ENCODE measurements at places on chromosomes 1 and 21.

DNA sequence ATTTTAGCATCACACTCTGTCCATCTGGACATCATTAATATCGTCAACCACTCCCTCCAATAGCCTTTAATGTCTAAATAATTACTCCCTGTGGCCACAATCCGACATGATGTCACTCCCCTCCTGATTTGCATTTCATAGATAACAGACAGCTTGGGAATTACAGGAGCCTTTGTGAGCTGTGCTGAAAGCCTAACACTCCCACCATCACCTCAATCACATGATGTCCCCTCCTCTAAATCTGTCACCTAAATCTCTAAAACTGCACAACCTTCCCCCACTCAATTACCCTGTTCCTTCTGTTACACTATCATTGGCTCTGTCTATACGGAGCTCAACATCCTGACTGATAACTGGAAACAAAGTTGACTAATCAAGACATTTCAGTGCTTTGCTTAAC lies 14.3 kb downstream of the NHLH2 start:
- DNase-seq: no peak

DNA sequence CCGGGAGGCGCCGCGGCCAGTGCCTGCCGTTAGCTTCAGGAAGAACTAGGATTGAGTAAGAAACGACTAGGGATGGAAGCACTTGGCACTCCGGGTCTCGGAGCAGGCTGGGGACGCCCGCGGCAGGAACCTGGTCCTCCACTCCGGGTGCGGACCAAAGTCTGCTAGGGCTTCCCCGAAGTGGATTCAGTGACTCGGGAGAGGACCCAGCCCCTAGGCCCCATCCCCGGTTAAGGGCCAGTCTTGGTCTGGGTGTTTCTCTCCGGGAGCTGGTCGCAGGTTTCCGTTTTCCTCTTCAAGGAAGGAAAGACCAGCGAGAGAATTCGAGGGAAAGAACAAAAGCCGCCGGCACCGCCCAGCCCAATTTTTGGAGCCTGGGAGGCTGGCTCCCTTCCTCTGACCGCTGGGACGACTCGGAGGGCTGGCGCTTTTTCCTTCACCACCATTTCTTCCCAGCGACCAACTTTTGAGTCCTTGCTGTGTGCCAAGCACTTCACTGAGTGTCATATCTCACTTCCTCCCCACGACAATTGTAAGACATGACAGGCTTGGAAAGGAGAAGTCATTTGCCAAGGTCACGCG lies 16.8 kb upstream of the STMN1 start:
- DNase-seq: no peak

DNA sequence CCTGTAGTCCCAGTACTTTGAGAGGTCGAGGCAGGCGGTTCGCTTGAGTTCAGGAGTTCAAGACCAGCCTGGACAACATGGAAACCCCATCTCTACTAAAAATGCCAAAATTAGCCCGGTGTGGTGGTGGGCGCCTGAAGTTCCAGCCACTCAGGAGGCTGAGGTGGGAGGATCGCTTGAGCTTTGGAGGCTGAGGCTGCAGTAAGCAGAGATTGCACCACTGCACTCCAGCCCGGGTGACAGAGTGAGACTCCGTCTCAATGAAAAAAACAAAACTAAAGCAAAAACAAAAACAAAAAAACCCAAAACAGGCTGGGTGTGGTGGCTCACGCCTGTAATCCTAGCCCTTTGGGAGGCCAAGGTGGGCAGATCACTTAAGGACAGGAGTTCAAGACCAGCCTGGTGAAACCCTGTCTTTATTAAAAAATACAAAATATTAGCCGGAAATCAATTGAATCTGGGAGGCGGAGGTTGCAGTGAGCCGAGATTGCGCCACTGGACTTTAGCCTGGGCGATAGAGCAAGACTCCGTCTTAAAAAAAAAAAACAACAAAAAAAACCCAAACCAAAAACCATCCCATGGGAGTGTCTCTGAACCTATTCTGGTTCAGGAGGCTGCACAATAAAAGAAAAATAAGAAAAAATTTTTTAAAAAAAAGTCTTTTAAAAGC lies 1.7 kb upstream of the CGN start:
- no peak for DNase-seq

DNA sequence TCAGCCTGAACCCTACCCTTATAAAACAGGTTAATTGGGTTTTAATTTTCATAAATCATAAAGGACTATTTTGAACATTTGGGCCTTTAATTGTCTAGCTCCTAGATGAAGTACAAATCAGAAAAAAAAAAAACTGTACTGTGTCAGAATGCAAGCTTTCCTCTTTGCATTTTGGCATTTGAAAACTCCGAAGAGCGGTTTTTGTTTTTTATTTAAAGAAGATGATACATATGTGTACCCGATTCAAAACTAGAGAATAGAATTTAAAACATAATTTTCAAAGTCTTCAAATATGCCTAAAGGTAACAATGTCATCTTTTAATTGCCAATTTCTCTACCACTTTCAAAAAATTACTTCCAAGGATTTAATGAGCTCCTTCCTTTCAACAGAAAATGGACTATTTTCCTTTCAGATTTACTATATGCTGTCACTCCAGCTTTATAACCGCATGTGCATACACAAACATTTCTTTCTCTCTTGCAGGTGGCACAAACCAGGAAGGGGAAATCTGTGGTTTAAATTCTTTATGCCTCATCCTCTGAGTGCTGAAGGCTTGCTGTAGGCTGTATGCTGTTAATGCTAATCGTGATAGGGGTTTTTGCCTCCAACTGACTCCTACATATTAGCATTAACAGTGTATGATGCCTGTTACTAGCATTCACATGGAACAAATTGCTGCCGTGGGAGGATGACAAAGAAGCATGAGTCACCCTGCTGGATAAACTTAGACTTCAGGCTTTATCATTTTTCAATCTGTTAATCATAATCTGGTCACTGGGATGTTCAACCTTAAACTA lies 33.7 kb downstream of the MRPL39 start:
- DNase-seq: peak; percentile 80

DNA sequence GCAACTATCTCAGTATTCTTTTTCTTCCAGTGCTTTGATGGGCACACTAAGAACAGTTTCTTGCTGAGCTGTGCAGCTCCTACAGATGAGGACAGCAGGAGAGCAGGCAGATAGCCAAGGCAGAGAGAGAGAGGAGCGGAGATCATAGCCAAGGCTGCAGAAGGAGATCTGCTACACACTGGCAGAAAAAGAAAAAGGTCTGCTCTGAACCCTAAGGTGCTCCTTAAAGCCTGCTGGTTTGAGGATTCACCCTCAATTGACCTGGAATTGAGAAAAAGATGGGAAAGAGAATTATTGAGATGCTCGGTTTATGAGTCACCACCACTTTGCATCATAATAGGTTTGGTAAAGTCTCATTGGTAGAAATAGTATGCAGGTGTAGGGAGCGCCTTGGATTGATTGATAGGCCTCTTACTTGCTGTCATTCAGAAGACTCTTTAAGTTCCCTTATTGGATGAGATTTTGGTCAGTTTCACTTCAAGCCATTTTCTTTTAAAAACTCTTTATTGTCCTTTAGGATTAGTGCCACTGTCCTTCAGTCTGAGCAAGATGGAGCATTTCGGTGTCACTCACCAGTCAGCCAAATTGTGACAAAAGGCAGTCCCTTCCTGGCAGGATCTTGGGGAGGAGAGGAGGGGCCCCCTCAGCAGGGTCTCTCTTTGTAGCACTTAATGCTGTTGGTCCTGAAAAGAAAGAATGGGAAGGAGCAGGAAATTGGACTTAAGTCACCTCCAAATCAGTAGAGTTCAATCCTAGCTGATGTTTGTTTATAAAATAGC lies 685.0 kb downstream of the ADGRL2 start:
- no peak for DNase-seq

GRCh38 chr1:209840611-209841010 lies 12.8 kb downstream of the UTP25 start:
- no peak for DNase-seq

- no peak for DNase-seq
Observed at GRCh38 chr1:100499194-100499811, 38.6 kb upstream of the GPR88 start.

- DNase-seq: no peak
Observed at GRCh38 chr1:218346391-218347204, 1.5 kb downstream of the TGFB2 start.

GRCh38 chr1:67732750-67733151 lies 47.8 kb downstream of the GADD45A start:
- DNase-seq: peak; percentile 35

DNA sequence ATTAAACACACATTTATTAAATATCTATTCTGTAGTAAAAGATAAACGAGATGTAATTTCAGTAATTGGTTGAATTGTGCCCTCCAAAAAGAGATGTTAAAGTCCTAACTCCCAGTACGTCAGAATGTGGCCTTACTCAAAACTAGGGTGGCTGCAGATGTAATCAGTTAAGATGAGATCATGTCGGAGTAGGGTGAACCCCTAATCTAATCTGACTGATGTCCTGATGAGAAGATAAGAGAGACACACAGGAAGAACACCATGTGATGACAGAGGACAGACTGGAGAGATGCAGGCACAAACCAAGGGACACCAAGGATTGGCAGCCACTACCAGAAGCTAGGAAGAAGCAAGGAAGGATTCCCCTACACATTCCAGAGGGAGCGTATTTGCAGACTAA lies 104.1 kb downstream of the SLC25A24 start:
- no peak for DNase-seq

DNA sequence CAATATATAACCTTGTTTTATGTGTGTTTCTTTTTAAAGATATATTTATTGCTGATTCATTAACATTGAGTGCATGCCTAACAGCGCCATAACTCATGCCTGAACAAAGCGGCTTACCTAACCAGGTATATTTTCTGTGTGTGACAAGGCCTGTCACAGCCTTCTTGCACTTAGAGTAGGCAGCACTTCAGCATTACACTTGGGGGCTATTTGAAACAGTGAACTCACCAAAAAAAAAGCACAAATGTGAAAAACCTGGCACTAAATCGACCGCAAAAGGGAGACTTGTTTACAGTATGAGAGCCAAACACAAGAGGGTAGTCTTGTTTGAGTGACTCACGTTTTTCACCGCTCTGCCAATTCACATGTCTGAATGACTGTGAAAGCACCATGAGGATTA lies 111.7 kb downstream of the DISP1 start:
- no peak for DNase-seq

DNA sequence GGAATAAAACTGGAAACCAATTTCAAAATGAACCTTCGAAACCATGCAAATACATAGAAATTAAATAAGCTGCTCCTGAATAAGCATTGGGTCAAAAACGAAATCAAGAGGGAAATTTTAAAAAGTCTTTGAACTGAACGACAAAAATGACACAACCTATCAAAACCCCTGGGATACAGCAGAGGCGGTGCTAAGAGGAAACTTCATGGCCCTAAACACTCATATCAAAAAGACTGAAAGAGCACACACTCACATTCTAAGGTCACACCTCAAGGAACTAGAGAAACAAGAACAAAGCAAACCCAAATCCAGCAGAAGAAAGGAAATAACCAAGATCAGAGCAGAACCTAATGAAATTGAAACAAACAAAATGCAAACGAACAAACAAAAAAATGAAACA lies 85.2 kb upstream of the CDC42BPA start:
- DNase-seq: no peak

DNA sequence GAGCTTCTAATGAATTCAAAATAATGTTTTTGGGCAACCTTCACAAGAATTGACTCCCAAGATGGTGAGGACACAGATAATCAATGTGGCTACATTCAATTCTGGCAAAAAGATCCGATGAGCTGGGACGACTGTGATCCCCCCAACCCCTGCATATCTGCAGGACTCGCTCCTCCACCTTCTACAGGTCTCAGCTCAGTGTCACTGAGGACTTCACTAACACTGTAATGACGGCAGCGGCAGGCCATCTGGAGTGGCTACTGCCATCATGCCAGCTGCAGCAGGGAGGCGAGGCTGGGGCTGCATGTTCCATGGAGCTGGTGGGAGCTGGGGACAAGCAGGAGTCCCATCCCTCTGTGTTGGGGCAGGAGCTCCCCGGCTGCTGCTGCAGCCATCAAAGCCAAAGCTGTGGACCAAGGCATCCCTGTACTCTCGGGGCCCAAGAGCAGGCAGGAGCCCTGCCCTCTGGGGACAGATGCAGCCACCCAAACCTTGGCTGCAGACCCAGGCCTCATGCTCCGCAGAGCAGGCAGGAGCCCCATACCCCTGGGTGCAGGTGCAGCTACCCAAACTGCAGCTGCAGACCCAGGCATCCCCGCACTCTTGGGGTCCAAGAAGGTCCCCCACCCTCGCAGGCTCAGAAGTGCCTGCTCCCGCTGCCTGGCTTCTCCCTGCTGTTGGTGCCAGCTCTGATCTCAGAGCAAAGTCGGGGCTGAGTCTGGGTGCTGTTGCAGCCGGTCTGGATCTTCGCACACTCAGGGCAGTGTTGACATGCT lies 12.2 kb upstream of the DHRS3 start:
- DNase-seq: no peak

- no peak for DNase-seq
Observed at GRCh38 chr1:32901823-32902534, 790 bp upstream of the TMEM54 start.

GRCh38 chr21:40162075-40162474 lies 294.8 kb downstream of the PCP4 start:
- DNase-seq: no peak

- DNase-seq: no peak
Observed at GRCh38 chr21:26098772-26099397, 71.7 kb downstream of the APP start.

- no peak for DNase-seq
Observed at GRCh38 chr1:235424092-235424491, 56.9 kb downstream of the TBCE start.

- no peak for DNase-seq
Observed at GRCh38 chr21:44926331-44927101, 5.8 kb upstream of the ITGB2 start.

DNA sequence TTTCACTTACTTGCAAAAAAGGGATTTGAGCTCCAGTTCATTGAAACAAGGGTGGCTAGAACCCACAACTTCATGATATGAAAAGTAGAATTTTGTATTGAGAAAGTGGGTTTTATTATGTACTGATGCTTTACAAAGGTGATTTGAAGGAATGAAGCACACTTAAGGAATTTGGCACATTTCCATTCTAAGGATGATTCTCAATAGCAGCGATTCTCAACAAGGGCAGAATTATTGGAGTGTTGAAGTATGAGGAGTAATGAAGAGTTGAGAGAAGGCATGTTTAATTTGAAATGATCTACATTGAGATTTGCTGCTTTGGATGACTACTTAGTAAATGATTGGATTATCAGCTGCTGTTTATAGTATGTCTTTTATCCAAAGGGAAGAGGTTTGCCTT lies 54.7 kb downstream of the FNBP1L start:
- no peak for DNase-seq

GRCh38 chr1:11158720-11159321 lies 30.3 kb upstream of the ANGPTL7 start:
- no peak for DNase-seq

- DNase-seq: no peak
Observed at GRCh38 chr1:225720937-225721336, 56.7 kb upstream of the SRP9 start.

- no peak for DNase-seq
Observed at GRCh38 chr1:67061266-67061665, 7.3 kb upstream of the SLC35D1 start.

DNA sequence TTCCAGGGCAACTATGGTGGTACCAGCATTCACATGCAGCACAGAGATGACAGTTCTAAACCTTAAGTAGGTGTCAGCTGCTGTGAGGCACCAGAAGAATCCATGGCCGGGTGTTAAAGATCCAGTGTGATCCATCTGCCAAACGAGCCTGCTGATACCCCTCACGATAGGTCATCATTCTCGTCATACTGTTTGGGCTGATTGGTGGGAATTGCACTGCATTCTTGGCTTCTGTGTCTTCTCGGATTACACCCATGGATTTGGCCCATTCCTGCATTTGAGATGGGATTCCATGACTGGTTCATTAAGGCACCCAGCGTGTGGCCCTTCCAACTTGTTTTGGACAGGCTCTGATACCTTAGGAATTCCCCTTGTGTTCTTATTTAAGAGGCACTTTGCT lies 55.2 kb downstream of the ST6GALNAC3 start:
- no peak for DNase-seq

Measured in OCI-LY7 (cell line).